Panc1 (cell line): ENCODE measurements at places on chromosomes 3 and 15. TPM values are rescaled to one million over a fixed set of nuclear protein-coding genes. Genes with fewer than 3 reads are reported as not detected.

The FAM107A gene
- total RNA-seq = 0.08 TPM

DNA sequence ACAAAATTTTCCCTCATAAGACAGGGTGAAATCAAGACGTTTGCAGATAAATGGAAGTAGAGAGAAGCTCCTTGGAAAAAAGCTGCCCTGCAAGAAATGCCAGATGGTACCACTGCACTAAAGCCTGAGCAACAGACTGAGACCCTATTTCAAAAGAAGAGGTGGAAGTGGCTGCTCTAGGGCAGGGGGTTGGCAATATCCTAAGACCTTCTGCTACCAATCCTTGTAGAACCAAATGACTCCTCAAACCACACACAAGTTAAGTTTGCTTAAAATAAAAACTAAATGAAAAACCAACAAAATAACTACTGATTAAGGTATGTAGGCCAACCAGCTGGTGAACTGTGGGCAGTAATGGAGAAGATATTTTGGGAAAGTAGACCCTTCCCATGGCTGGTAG lies 21.3 kb downstream of the RAB43 start:
- H3K4me3 ChIP-seq = no peak overlapping the region
- H3K36me3 ChIP-seq = no peaks in the 10 kb centered on the region
- H3K27me3 ChIP-seq = no peaks in the 10 kb centered on the region
- no peak overlapping the region for H3K27ac ChIP-seq

DNA sequence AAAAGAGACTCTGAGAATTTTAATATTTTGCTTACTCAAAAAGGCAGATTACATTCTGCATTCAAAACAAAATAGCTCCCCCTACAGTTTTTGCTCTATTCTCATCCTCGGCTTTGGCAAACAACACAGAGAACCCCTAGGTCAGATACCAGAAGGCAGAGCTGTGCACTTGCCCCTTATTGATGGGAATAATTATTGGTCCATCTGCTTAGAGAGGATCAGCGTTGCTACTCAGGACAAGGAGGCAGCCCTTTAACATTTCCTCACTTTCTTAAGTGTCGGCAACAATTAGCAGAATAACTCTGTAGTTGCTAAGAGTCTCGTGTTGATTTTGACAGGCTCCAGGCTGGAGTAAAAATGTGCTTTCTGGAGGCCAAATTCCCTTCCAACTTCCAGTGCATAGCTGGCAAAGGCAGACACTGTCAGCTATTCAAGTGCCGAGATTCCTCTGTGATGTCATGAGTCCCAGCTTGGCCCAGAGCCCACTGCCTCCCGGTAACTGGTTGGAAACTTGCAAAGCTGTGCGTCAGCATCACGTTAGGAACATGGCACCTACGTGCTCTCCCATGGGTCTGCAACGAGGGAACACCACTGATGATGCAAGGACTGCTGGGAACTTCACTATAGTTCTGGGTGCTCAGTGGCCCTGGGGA lies 482.7 kb upstream of the ADAMTS9 start:
- no peak overlapping the region for H3K27ac ChIP-seq
- H3K27me3 ChIP-seq = no peaks in the 10 kb centered on the region
- DNase-seq = no peak
- H3K4me1 ChIP-seq = no peaks in the 10 kb centered on the region
- no peak overlapping the region for H3K4me3 ChIP-seq

DNA sequence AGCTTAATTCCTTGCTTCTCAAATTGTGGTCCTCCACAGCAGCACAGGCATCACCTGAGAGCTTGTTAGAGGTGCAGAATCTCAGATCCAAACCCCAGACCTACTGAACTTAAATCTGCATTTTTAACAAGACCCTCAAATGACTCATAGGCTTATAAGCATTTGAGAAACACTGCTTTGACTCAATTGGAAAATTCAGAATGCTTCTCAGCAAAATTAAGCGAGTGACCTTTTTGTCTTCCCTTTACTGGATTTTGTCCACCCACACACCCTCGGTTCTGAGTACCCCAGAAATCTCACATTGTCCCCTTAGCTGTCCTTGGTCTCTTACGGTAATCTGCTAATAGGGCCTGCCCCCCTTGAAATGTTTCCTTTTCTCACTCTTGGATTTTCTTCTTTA lies 17.9 kb downstream of the CD80 start:
- no peak for DNase-seq
- H3K4me3 ChIP-seq = no peak overlapping the region
- H3K36me3 ChIP-seq = no peaks in the 10 kb centered on the region
- H3K4me1 ChIP-seq = no peaks in the 10 kb centered on the region
- H3K27ac ChIP-seq = no peak overlapping the region
